Hepatocyte (in vitro differentiated cells): ENCODE measurements at places on chromosomes 3 and 15. TPM values are rescaled to one million over a fixed set of nuclear protein-coding genes. Genes with fewer than 3 reads are reported as not detected.
A peak's percentile ranks its signal among the peaks of the same experiment; 100 is the strongest.

The FAM174B gene
- total RNA-seq, result 17.0 and 17.8 TPM in 2 replicates

DNA sequence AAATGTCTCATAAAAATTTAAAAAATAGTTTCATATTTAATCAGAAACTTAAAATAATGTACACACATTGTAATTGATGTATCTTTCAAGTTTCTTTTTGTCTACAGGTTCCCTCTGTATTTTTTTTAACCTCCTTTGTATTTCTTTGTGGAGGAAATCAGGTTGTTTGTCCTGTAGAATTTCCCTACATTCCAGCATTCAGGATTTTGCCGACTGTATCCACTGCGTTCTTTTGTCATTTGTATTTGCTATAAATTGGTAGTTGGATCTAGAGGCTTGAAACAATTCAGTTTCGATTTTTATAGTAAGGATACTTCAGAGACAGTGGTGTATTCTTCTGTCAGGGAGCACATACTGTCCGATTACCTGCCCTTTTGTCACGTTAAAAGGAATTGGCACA is 367.2 kb downstream of the SOX2 start:
- no peak overlapping the region for H3K4me3 ChIP-seq
- DNase-seq, result no peak
- no peaks in the 10 kb centered on the region for H3K36me3 ChIP-seq
- no peak overlapping the region for H3K27ac ChIP-seq
- no peaks in the 10 kb centered on the region for H3K27me3 ChIP-seq

DNA sequence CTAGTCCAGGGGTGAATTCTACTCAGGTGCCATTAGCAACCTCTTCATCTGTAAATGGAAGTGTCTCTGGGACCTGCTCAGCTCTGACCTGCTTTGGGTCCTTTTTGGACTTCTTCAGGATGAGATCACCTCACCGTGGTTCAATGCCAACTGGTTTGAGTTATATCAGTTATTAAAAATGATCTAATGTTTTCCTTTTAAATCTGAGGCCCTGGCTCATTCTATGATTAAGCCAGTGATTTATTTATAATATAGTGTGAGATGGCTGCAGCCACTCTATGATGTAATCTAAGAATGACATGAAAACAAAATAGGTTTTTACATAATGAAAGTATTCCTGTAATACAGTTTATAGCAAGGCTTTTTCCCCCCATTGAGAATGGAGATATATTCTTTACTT is 79.4 kb downstream of the LPP start:
- peaks cover 3% of the 10 kb centered on the region for H3K4me1 ChIP-seq
- no peaks in the 10 kb centered on the region for H3K36me3 ChIP-seq
- no peaks in the 10 kb centered on the region for H3K27me3 ChIP-seq

The DISP2 gene
- 0.12 and 1.0 TPM in 2 replicates for total RNA-seq

DNA sequence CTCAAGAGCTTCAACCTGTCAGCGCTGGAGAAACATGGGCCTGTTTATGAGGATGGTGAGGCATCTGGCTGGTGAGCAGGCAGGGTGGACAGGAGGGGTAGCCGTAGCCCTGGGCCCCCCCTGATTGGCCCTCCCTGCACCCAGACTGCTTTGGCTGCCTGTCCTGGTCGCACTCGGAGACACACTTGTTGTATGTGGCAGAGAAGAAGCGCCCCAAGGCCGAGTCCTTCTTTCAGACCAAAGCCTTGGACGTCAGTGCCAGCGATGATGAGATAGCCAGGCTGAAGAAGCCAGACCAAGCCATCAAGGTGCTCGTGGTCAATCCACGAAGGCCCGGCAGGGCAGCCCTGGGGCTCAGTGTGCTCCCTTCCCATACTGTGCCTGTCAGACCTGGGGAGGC is 1.8 kb downstream of the APEH start:
- no peak for DNase-seq
- H3K36me3 ChIP-seq, result no peaks in the 10 kb centered on the region
- H3K27me3 ChIP-seq, result no peaks in the 10 kb centered on the region
- no peak overlapping the region for H3K27ac ChIP-seq

GRCh38 chr3:185282696-185283373 is 29.0 kb upstream of the EHHADH start:
- H3K4me1 ChIP-seq, result no peaks in the 10 kb centered on the region
- peak; percentile 99 for DNase-seq
- no peaks in the 10 kb centered on the region for H3K27me3 ChIP-seq
- H3K27ac ChIP-seq, result peak overlapping the region; percentile 85
- H3K4me3 ChIP-seq, result peak overlapping the region; percentile 80

DNA sequence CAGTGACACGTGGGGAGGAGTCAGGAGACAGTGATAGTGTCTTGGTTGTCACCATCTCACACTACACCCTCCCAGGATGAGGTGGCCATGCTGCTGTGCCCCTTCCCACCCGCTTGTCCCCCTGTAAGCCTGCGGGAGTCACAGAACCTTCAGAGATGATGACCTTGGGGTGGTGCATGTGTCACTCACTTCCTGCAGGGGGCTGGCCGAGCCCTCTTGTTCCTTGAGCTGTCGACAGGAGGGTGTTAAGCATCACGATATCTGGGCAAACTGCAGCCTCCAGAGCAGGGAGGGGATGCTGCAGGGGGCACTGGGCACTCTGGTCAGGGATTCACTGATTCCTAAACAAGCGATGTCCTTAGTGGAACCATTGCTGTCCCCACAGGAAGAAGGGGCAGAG is 27.7 kb downstream of the FAH start:
- H3K4me3 ChIP-seq, result no peak overlapping the region
- H3K4me1 ChIP-seq, result peaks cover 6% of the 10 kb centered on the region
- H3K27me3 ChIP-seq, result no peaks in the 10 kb centered on the region
- DNase-seq, result no peak
- H3K36me3 ChIP-seq, result no peaks in the 10 kb centered on the region

DNA sequence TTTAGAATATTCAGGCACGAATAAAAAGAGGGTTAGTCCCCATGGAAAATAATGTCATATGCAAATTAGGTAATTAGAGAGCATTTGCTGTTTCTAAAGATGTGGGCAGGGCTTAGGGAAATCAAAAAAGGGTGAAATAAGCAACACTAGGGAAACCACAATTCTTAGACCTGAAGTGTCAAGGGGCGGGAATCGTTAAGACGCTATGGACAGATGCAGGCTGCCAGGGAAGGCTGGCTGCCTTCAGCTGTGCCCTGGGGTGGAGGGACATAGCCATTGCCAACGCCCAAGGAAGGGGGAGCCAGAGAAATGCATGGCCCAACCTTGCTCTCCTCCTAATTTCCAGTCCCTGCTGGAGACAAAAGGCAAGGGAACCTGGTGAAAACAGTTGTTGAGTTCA is 141.7 kb upstream of the PROK2 start:
- no peak overlapping the region for H3K4me3 ChIP-seq
- DNase-seq, result no peak
- no peaks in the 10 kb centered on the region for H3K4me1 ChIP-seq

DNA sequence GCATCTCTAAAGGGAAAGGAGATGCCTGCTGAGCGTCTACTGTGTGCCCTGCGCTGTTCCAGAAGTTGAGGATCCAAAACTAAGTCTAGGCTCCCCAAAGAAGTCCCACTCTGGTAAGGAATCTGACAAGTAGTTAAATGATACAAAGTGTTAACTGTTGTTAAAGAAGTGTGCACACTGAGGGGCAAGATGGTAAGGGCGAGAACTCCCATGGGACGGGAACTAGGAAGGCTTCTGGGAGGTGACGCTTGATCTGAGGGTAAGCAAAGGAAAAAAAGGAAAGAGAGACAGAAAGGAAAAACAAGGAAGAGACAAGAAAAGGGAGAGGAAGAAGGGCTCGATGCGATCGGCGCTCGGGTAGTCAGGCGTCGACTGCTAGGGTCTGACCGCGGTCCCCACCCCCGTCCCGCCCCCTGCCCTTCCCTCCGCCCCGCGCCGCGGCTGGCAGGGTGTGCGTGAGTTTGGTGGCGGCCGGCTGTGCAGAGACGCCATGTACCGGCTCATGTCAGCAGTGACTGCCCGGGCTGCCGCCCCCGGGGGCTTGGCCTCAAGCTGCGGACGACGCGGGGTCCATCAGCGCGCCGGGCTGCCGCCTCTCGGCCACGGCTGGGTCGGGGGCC is at the start of gene LACTB:
Gene LACTB (plus strand): TSS at position 480 of the 620 bp plus-strand sequence. CDS start 11 bp downstream, at position 491.
- no peaks in the 10 kb centered on the region for H3K36me3 ChIP-seq
- H3K4me1 ChIP-seq, result no peaks in the 10 kb centered on the region
- H3K4me3 ChIP-seq, result peak within 1 kb of the TSS; percentile 93
- peak within 1 kb of the TSS; percentile 93 for H3K27ac ChIP-seq

The FAM107A gene
- total RNA-seq, result 0.24 and 0.93 TPM in 2 replicates

DNA sequence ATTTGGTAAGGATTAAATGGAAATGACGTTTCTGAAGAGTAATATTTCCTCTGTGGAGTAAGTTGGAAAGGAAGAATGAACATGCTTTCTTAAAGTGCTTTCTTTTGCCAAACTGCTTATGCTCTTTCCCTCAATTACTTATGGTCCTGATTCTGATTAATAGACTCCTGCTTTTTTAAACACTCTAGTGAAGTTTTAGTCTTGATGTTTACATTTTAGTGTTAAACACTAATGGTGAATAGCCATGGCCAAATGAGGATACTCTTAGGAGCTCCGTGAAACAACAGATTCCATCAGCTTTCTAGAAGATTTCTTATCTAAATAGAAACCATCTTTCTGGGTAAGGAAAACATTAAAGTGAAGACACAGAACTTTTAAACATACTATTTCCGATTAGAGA is 117.6 kb downstream of the P3H2 start:
- H3K4me3 ChIP-seq, result no peak overlapping the region
- no peaks in the 10 kb centered on the region for H3K27me3 ChIP-seq
- DNase-seq, result no peak
- no peak overlapping the region for H3K27ac ChIP-seq
- H3K4me1 ChIP-seq, result peaks cover 4% of the 10 kb centered on the region
- H3K36me3 ChIP-seq, result no peaks in the 10 kb centered on the region

GRCh38 chr3:127443581-127444375 is 146.8 kb downstream of the TPRA1 start:
- DNase-seq, result no peak
- no peak overlapping the region for H3K27ac ChIP-seq
- no peaks in the 10 kb centered on the region for H3K27me3 ChIP-seq
- H3K4me1 ChIP-seq, result no peaks in the 10 kb centered on the region
- H3K36me3 ChIP-seq, result no peaks in the 10 kb centered on the region

DNA sequence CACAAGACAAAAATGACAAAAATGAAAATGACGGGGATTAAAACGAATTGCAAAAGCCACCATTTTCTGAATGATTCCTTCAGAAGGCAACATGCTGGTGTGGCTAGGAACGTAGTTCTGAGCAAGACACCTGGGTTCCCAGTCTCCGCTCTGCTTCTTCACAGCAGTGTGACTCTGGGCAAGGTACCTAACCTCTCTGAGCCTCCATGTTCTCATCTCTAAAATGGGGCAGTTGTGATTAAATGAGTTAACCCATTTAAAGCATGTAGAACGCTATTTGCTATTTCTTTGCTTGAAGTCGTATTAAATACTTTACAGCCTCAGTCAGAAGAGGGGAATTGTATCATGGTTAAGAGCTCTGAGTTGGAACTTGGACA is 23.6 kb downstream of the BHLHE40 start:
- no peak overlapping the region for H3K4me3 ChIP-seq
- no peak for DNase-seq
- H3K4me1 ChIP-seq, result no peaks in the 10 kb centered on the region
- H3K27ac ChIP-seq, result no peak overlapping the region
- no peaks in the 10 kb centered on the region for H3K27me3 ChIP-seq
- no peaks in the 10 kb centered on the region for H3K36me3 ChIP-seq

The LRRC31 gene
- total RNA-seq, result 6.1 and 6.5 TPM in 2 replicates

DNA sequence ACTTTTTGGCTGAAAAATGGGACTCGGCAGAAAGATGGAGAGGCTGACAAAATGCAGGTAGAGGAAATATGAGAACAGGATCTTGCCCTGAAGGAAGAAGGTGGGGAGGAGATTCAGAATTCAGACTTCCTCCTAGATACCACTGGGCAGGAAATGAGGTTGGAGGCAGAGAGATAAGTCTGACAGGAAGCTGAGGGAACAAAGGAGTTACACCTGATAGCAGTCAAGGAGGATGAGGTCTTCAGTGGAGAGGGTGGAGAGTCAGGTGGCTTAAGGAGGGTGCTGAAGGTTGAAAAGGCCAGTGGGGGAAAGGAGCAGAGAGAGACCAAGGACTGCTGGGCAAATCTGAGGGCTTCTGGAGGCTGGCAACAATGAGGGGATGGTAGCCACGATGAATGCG is 56.8 kb downstream of the CCR4 start:
- DNase-seq, result no peak
- H3K27ac ChIP-seq, result no peak overlapping the region
- peaks cover 7% of the 10 kb centered on the region for H3K4me1 ChIP-seq
- no peaks in the 10 kb centered on the region for H3K27me3 ChIP-seq
- H3K4me3 ChIP-seq, result no peak overlapping the region

GRCh38 chr3:17850448-17850847 is 108.0 kb upstream of the TBC1D5 start:
- no peaks in the 10 kb centered on the region for H3K4me1 ChIP-seq
- H3K27ac ChIP-seq, result no peak overlapping the region
- no peaks in the 10 kb centered on the region for H3K36me3 ChIP-seq
- DNase-seq, result no peak

- no peak overlapping the region for H3K4me3 ChIP-seq
- no peak for DNase-seq
- H3K27ac ChIP-seq, result no peak overlapping the region
- peaks cover 10% of the 10 kb centered on the region for H3K4me1 ChIP-seq
- H3K27me3 ChIP-seq, result no peaks in the 10 kb centered on the region
- no peaks in the 10 kb centered on the region for H3K36me3 ChIP-seq
Measured at GRCh38 chr15:69862540-69862939, 235.2 kb downstream of the TLE3 start.

DNA sequence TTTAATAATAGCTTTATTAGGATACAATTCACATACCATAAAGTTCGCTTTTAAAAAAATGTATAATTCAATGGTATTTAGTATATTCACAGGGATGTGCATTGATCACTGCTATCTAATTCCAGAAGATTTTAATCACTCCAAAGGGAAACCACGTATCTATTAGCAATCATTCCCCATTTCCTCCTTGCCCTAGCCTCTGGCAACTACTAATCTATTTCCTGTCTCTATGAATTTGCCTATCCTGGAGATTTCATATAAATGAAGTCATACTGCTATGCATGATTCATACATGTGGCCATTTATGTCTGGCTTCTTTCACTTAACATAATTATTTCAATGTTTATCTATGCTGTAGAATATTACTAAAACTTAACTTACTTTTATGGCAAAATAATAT is 32.0 kb upstream of the CASR start:
- H3K4me3 ChIP-seq, result no peak overlapping the region
- H3K27ac ChIP-seq, result no peak overlapping the region
- H3K4me1 ChIP-seq, result no peaks in the 10 kb centered on the region
- no peaks in the 10 kb centered on the region for H3K27me3 ChIP-seq

The GABRG3 gene
- 0.43 and 1.0 TPM in 2 replicates for total RNA-seq

- no peak overlapping the region for H3K4me3 ChIP-seq
- no peaks in the 10 kb centered on the region for H3K4me1 ChIP-seq
- H3K36me3 ChIP-seq, result no peaks in the 10 kb centered on the region
- H3K27ac ChIP-seq, result no peak overlapping the region
Measured at GRCh38 chr3:191973820-191974219, 512.9 kb downstream of the PYDC2 start.

- DNase-seq, result no peak
- H3K4me1 ChIP-seq, result peaks cover 26% of the 10 kb centered on the region
- peak overlapping the region; percentile 76 for H3K27ac ChIP-seq
Measured at GRCh38 chr15:90159213-90159612, 41.9 kb upstream of the SEMA4B start.

- no peaks in the 10 kb centered on the region for H3K27me3 ChIP-seq
- no peaks in the 10 kb centered on the region for H3K4me1 ChIP-seq
- H3K27ac ChIP-seq, result no peak overlapping the region
Measured at GRCh38 chr15:92707880-92708551, 52.4 kb upstream of the FAM174B start.
